Sigmoid colon (tissue), 7 donors: ENCODE measurements at places on chromosomes 5 and 9. TPM values are rescaled to one million over a fixed set of nuclear protein-coding genes. Genes with fewer than 3 reads are reported as not detected.

ACOT12 gene
- total RNA-seq: not detected

RFK gene
- total RNA-seq: 21.9 TPM

ATOSB gene
- 19.4 TPM for total RNA-seq

DNA sequence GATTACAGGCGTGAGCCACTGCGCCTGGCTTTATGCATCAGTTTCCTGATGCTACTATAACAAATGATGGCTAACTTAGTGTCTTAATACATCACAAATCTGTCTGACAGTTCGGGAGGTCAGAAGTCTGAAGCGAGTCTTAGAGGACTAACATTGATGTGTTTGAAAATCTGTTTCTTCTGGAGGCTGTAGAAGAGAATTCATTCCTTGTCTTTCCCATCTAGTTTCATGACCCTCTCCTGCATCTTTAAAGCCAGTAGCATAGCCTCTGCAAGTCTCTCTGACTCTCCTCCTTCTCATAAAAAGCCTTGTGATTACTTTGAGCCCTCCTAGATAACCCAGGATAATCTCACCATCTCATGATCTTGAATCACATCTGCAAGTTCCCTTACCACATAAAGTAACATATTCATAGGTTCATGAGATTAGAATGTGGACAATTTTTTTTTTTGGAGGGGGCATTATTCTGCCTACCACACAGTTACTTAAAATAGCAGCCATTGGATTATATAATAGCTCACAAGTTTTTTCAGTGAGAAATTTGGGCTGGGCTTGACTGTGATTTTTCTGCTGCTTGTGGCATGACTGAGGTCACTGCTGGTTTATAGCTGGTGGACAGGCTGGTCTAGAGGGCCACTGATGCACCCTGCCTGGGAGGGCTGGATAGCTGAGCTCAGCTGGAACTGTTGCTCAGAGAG lies 134.8 kb downstream of the FBXL7 start:
- no peak overlapping the region for H3K4me3 ChIP-seq
- H3K4me1 ChIP-seq: peaks cover 14% of the 10 kb centered on the region
- DNase-seq: no peak
- no peaks in the 10 kb centered on the region for H3K27me3 ChIP-seq
- no peaks in the 10 kb centered on the region for H3K36me3 ChIP-seq

DNA sequence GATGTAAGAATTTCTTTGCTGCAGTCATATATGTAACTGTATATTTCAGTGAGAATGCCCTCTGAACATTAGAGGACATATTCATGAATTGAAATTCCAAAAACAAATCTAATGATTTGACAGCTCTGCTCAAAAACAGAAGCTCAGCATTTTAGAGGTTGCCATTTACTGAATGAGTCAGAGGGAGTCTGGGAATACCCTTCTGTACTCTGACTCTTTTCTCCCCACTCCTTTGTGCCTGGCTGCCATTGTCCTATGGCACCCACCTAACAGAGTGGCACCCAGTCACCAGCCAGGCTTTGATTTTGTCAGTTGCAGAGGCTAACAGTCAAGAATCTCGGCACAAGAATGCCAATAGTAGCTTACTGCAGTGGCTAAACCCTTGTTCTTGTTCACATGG lies 133.6 kb downstream of the ATG10 start:
- H3K4me3 ChIP-seq: no peak overlapping the region
- no peaks in the 10 kb centered on the region for H3K36me3 ChIP-seq
- no peaks in the 10 kb centered on the region for H3K27me3 ChIP-seq
- peaks cover 18% of the 10 kb centered on the region for H3K4me1 ChIP-seq
- DNase-seq: no peak

DNA sequence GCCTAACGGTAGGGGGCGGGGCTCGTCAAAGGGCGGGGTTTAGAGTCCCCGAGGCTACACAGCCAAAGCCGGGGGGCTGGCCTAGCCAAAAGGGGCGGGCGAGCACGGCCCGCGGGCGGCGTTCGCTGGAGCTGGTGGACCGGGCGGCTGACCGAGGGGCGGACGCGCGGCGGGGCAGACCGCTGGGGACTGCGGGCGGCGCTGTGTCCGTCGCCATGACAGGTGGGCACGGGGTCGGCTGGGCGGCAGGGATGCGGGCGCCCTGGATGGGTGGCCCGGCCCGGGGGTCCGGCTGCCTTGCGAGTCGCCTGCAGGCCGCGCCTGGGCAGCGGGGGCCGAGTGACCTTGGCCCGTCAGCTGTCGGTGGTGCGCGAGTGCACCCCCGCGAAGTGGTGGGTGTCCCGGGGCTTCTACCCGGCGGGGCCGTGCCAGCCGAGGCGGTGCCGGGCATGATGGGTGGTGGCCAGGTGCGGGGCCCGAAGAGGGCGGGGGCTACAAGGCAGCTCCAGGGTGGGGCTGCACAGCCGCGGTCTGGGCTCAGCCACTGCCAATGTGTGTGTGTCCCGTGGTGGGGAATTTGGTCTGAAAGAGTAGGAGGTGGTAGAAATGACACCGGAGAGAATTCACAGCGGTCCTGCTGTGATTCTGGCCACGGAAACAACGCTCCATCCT lies at the start of gene CARD19:
Gene CARD19 (plus strand): TSS at position 87 of the 672 bp plus-strand sequence. CDS start 129 bp downstream, at position 216.
- peaks cover 41% of the 10 kb centered on the region for H3K4me1 ChIP-seq
- no peaks in the 10 kb centered on the region for H3K36me3 ChIP-seq
- peak; percentile 87 for DNase-seq
- peak within 1 kb of the TSS; percentile 88 for H3K4me3 ChIP-seq
- no peaks in the 10 kb centered on the region for H3K27me3 ChIP-seq

GRCh38 chr9:4207123-4207875 lies 92.6 kb downstream of the GLIS3 start:
- DNase-seq: no peak
- H3K27me3 ChIP-seq: no peaks in the 10 kb centered on the region
- no peaks in the 10 kb centered on the region for H3K36me3 ChIP-seq
- H3K27ac ChIP-seq: peak overlapping the region; percentile 41

DNA sequence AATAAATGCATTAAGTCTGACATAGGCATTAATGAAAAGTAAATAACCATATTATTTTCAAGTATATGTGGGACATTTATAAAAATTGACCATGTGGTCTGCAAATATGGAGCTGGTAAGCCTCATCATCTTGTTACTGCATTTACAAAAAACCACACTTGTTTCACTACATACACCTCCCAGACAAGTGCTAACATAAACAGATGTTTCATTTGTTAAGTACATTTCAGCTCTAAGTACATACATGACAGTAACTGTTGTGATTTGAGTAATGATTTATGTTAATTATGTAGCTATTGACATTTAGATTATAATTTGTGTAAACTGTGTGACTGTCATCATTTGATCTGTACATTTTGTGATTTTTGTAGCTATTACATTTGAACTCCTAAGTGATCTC lies 13.9 kb downstream of the IDNK start:
- H3K4me3 ChIP-seq: no peak overlapping the region
- no peaks in the 10 kb centered on the region for H3K36me3 ChIP-seq
- DNase-seq: no peak

- H3K27me3 ChIP-seq: no peaks in the 10 kb centered on the region
- no peaks in the 10 kb centered on the region for H3K36me3 ChIP-seq
- H3K4me3 ChIP-seq: peak overlapping the region; percentile 87
- H3K4me1 ChIP-seq: peaks cover 35% of the 10 kb centered on the region
- no peak for DNase-seq
- H3K27ac ChIP-seq: peak overlapping the region; percentile 83
Measured at GRCh38 chr5:154191467-154192261, 1.1 kb downstream of the GALNT10 start.

DNA sequence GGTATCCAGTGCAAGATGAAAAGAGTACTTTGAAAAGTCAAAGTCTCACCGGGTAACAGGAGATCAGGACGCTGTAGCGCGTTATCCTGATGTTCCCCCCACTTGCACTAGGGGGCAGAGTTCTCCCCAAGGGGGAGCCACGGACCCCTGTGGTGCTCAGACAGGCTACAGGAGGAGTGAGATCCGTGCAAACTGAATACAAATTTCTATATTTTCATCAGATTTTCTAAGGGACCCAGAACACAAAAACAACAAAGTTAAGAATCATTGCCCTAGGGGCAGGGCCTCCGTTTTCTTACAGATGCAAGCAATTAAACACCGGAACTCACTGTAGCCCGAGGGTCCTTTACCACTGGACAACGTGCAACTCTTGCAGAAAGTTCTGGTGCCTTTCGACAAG lies 2.0 kb downstream of the MYO10 start:
- H3K4me3 ChIP-seq: peak overlapping the region; percentile 58
- H3K4me1 ChIP-seq: peaks cover 25% of the 10 kb centered on the region
- peaks cover 80% of the 10 kb centered on the region for H3K27me3 ChIP-seq
- DNase-seq: peak; percentile 69
- no peaks in the 10 kb centered on the region for H3K36me3 ChIP-seq

DNA sequence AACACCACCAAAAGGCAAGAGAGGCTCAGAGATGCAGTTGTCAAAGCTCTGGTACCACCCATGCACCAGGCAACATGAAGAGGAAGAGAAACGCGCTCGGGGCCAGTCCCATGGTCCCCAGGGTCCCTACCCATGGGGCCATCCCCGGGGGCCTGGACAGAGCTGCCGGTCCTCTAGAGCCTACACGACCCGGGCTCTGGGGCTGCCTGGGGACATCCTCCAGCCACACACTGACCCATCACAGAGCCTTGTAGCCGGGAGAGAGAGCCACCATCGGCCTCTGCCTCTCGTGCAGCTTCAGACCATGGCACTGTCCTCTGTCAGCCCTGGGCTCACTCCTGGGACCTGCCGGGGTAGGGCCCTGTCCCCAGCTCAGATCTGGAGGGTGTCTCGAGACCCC lies 23.7 kb downstream of the VAV2 start:
- H3K27me3 ChIP-seq: no peaks in the 10 kb centered on the region
- no peak overlapping the region for H3K4me3 ChIP-seq
- DNase-seq: no peak
- H3K27ac ChIP-seq: no peak overlapping the region
- H3K36me3 ChIP-seq: no peaks in the 10 kb centered on the region

GRCh38 chr5:2184563-2185540 lies 302.1 kb upstream of the IRX4 start:
- H3K4me3 ChIP-seq: no peak overlapping the region
- DNase-seq: no peak
- peak overlapping the region; percentile 27 for H3K27ac ChIP-seq
- H3K36me3 ChIP-seq: no peaks in the 10 kb centered on the region
- no peaks in the 10 kb centered on the region for H3K27me3 ChIP-seq

- DNase-seq: no peak
- peak overlapping the region; percentile 88 for H3K27ac ChIP-seq
- no peak overlapping the region for H3K4me3 ChIP-seq
- no peaks in the 10 kb centered on the region for H3K36me3 ChIP-seq
- no peaks in the 10 kb centered on the region for H3K4me1 ChIP-seq
Measured at GRCh38 chr5:157390551-157391297, 69.3 kb upstream of the NIPAL4 start.

GRCh38 chr5:170151097-170151831 lies 45.6 kb downstream of the FOXI1 start:
- H3K27ac ChIP-seq: no peak overlapping the region
- no peaks in the 10 kb centered on the region for H3K36me3 ChIP-seq
- H3K4me1 ChIP-seq: no peaks in the 10 kb centered on the region
- DNase-seq: no peak
- H3K27me3 ChIP-seq: no peaks in the 10 kb centered on the region

DNA sequence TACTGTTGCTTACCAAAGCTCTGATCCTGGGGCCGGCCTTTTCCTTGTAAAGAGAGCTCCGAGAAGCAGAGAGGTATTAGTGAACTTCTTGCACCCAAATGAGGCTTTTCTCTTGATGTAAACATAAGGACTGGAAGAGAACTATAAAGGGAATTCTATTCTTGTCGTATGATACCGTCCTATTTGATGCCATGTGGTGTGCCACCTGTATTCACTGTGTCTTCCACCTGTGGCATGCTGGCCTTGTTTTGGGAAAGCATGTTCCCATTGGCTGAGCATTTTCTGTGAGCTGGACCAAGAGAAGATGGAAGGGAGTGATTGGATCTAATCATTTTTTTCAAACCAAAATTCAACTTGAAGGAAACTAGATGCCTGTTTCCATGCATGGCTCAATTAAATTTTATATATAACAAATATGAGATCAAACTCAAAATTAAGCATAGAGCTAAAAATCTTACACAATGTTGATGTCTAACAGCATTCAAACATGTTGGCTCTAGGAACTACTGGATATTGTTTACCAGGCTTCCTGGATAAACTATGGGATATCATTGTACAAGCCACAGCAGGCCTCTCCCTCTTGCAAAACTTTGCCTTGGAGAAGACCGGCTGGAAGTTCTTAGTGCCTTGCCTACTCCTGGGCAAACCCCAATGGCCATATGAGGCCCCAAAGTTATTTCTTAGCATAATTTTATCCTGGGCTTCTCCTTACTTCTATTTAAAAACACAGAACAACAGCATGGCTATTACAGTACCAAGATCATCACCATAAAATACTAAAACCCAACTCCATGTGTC lies 115.3 kb downstream of the TSSK1B start:
- no peak overlapping the region for H3K4me3 ChIP-seq
- no peak overlapping the region for H3K27ac ChIP-seq

DNA sequence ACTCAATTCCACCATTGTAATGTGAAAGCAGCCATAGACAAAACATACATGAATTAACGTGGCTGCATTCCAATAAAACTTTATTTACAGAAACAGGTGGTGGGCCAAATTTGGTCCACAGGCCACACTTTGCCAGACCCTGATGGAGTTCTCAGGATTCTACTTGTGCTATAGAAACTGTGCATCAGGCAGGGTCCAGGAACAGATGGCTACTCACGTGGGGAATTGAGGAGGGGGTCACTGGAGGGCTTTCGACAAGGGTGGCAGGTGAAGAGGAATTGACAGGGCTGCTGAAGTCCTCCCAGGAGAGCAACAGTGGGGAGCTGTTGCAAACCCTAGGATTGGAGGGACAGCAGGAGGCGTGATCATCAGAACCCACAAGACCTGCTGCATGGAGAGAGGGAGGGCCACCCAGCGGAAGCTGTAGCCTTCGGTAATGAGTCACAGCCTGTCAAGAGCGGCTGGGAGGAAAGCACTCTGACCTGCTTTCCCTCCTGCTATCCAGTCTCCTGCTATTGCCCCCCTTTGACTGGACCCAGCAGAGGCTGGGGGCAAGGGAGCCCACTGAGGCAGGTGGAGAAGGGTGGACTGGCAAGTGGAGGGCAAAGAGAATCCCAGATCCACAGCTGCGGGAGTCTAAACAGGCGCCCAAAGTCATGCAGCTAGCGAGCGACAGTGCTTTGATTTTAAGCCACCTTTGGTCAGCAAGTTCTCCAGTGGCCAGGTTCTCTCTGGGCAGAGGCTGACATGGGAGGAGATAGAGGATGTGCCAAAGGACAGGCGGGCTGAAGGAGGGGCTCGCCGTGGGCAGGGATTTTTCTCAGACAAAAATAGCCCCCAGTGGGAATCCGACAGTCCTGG lies 138.3 kb upstream of the SMIM23 start:
- no peak for DNase-seq
- H3K36me3 ChIP-seq: no peaks in the 10 kb centered on the region
- H3K4me3 ChIP-seq: no peak overlapping the region
- H3K4me1 ChIP-seq: peaks cover 6% of the 10 kb centered on the region
- H3K27me3 ChIP-seq: no peaks in the 10 kb centered on the region

- no peak overlapping the region for H3K27ac ChIP-seq
- H3K36me3 ChIP-seq: no peaks in the 10 kb centered on the region
- no peaks in the 10 kb centered on the region for H3K4me1 ChIP-seq
- no peak overlapping the region for H3K4me3 ChIP-seq
Measured at GRCh38 chr9:74036549-74037231, 460.4 kb upstream of the RORB start.

- DNase-seq: no peak
- H3K4me1 ChIP-seq: no peaks in the 10 kb centered on the region
- no peaks in the 10 kb centered on the region for H3K36me3 ChIP-seq
- no peak overlapping the region for H3K27ac ChIP-seq
- H3K4me3 ChIP-seq: no peak overlapping the region
Measured at GRCh38 chr9:69519470-69520240, 152.5 kb downstream of the APBA1 start.
